ENCODE measurements at places on chromosomes 3 and 15.
A peak's percentile ranks its signal among the peaks of the same experiment; 100 is the strongest.

GRCh38 chr3:71111784-71112440, 471.6 kb downstream of the FOXP1 start:
- DNase-seq: no peak

- DNase-seq: no peak
Measured at GRCh38 chr15:80204231-80204630, 47.8 kb downstream of the CTXND1 start.

GRCh38 chr3:14031271-14031670, 93.4 kb downstream of the CHCHD4 start:
- DNase-seq: no peak

GRCh38 chr3:196654735-196655090, 15.2 kb downstream of the NRROS start:
- no peak for DNase-seq

DNA sequence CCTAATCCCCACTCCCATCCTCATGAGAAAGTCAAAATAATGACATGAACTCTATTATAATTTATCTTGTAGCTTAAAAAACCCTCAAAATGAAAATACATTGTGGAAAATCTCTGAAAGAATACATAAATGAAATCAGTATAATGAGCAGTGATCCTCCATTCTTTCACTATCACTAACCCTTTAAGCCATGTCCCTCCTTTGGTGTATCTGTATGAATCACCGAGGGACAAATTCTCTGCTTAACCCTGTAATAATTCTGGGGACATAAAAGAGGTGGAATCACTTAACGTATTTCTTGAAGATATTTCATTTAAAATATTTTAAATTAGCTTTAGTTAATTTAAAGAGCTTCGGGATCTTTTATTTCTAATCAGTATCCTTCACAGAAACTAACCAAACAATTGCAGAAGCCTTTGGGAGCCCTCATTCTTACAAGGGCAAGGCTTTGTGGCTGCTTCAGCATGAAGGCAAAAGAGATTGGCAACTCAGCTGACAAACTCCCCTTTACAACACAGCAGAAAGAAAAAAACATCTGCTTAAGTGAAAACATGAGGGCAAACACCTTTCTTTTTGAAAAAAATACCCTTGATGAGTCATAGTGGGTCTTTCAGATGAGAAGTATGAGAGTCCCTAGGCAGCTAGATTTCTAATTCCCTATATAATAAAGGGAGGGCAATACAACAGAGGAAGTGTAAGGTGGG, 44.0 kb upstream of the ALCAM start:
- DNase-seq: no peak

- DNase-seq: no peak
Measured at GRCh38 chr3:30193625-30194044, 412.8 kb upstream of the TGFBR2 start.

DNA sequence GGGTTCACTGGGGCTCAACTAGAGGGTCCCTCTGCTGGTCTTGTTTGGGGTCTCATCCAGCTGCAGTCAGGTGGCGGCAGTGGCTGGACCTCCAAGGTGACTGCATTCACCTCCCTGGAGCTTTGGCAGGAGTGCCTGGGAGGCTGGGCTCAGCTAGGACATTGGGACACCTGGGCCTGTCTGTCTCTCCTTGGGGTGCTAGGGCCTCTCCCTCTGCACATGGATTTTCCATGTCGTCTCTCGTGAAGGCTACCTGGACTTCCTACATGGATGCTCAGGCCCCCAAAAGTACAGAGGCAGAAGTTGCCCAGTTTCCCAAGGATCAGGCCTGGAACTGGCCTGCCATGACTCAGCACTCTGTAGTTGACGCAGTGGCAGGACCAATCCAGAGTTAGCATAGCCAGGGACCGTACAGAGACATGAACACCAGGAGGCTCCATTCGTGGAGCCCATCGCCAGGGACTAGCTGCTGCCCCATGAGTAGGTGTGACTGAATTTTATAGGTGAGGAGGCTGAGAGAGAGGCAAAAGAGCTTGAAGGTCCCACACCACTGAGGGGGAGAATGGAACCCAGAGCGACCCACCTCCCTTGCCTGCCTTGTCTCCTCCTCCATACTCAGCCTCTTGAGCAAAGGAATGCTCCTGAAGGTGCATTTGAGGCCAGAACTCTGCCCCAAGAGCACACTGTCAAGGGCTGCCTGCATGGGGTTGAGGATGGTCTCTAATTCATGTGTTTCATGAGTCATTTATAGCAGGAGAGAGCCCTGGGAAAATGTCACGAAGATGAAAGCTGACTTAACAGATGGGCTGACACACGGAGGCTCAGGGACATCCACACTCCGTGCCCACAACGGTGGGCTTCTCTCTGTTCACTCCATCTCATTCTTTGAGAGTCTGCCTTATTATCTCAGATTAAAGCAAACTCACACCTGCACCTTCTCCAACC, 13.0 kb upstream of the ALDH1A3 start:
- no peak for DNase-seq

- DNase-seq: no peak
Measured at GRCh38 chr3:4547799-4548198, 54.7 kb downstream of the ITPR1 start.

- DNase-seq: no peak
Measured at GRCh38 chr15:43955140-43955539, 128.3 kb downstream of the WDR76 start.

DNA sequence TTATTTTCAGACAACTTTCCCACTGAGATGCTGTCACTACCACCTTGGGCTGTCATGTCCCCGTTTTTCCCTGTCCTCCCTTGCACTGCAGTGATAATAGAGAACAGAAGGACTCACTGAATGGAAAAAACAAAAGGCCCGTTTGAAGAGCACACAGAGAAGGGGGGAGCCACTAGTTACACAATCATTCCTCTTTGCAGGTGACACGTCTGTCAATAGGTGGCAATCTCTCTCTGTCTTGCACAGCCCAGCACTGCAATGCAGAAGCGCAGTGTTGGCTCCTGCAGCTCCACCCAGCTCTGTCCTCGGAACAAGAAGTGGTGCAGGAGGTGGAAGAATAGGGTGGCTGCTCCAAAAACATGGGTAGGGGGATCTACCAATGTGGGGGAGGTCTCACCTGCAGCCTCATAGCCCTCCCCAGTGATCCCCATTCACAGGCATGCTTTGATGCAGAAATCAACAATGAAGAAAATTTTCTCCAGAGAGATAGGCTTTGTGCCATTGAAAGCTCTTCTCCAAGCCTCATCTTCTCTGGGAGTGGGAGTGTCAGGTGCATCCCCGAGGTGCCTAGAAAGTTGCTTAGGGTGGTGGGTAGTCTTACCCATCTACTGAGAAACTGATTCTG, 31.8 kb downstream of the FSTL1 start:
- peak; percentile 40 for DNase-seq

DNA sequence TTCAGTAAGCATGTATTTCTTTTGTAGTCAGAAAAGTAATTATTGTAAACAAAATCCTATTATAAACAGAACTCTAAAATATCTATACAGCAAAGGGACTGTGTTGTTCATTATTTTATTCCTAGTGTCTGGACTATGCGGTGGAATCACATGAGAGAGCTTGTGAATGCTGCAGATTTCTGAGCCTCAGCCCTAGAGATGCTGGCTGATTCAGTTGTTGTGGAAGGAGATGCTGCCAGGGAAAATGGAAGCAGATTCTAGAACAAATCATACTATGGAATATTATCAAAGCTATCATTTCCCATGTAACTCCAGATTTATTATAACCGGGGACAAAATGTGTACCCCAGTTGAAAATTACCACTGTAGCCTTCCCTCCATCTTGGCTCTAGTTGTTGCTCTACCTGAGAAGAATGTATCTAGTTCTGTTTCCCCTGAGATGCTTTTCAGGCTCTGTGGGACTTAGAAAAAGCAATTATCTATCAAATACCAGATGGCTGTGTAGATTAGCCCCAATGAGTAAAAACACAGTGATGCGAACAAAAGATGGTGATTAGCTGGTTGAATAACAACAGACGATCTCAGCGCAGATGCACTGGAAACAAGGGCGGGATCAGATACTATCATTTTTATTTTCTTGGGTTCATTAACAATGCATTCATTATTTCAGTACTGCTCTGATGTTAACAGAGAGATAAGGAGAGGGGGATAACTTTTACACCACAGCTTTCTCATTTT, 131.3 kb downstream of the TMEM108 start:
- no peak for DNase-seq

DNA sequence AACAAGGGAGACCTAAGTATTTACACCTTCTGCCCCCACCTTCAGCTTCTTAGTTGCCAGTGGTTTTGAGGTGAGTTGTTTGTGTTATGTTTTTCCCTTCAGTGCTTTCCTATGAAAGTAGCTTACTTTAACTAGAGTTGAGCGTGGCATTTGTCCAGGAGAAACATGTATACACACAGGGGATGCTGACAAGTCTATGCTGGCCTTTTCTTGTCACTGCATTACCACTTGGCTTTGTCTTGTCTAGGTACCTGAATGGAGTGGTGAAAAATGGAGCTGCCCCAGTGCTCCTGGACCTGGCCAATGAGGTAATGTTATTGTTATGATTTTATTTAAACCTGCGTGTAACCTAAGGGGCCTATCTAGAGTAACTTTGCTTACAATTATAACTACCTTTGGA, 74.4 kb downstream of the CDIN1 start:
- DNase-seq: no peak

DNA sequence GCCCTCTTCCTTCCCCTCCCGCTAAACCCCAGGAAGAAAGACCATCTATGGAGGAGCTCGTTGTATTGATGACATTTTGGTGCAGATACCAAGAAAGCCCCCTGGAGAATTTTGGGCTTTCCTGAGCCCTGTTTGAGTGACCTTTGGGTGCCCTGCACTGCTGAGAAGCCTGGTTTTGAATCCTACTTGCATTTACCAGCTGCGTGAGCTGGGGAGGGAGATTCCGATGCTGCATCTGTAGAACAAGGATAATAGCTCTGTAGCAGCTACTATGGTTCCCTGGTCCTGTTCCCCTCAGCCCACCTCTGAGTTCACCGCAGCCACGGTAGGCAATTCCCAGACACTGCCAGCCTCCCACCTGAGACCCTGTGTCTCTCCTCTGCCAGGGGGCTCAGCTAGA, 5.2 kb downstream of the APOD start:
- DNase-seq: no peak

GRCh38 chr3:49171775-49172500, 540 bp downstream of the KLHDC8B start:
- no peak for DNase-seq

DNA sequence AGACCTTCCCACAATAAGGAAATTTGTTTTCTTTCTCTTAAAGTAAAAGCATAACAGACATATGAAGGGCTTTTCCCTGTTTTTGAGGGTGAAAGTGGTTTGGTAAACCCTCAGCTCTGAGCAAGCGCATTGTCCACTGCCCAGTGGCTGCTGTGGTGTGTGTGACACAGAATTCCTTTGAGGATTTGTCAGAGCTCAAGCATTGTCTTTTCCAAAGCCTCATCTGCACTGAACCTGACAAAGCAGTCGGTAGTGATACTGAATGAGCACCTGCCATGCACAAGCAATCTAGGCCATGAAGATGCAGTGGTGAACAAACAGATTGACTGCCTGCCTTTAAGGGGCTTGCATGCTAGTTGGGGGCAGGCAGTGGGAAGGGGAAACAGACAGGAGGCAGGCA, 128.3 kb downstream of the PLCL2 start:
- DNase-seq: no peak

GRCh38 chr3:187719628-187720336, 17.4 kb upstream of the RTP2 start:
- no peak for DNase-seq

DNA sequence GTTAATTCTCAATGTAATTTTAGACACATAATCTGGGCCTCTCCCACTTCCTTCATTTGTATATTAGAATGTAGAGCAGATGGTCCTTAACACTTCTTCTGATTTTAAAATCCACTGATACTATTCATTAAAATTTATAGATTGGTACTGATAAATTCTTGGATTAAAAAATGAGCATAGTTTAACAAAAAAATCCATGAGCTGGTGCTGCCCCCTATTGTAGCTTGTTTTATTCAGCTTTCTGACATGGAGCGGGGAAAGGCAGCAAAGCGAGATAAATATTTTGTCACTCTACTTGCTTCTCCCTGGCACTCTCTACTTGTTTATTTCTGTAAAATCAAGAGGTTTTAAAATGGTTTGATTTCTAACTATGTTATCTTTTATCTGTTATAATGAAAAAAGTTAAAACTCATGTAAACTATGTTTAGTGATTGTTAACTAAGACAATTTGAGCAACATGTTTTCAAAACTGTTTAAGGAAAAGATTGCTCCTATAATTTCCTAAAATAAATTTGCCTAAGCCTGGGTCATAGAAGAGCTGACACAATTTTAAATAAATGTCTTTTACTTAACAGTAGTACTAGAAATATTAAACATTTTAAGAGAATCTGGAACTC, 26.5 kb upstream of the PLOD2 start:
- no peak for DNase-seq

DNA sequence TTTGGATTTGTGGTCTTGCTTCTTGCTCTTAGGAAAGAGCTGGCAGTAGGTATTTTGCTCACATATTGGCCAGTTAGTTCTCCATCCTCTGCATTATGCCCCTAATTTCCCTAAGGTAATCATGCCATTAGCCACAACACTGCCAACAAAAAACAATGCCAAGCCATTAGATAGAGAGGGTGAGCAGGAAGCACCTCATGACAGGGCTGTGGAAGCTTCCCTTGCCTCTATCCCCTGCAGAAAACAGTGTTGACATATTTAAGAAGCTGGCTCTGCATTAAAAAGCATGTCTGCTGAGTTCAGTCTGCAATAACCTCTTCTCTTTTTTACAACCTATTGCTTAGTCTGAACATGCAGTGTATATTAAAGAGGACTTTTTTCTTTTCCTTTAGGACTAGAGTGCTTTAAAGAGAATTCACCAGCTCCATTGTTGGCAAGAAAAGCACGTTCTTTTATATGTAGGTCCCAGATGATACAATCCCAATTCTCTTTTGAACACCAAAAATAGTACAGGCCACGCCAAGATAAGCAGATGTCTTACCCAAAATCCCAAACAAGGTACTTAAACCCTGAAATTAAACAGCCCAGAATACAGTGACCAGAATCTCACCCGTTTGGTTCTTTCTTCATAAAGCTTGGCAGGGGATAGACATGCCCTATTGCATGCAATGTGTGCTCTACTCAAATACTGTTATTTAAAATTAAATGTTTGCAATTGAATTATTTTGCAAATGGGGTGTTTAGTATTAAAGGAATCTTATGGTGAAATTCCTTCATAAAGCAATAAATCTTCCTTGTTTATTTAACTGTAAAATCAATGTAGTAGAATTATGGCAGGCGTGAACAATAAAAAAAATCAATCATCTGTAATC, 93.7 kb upstream of the UBE3A start:
- DNase-seq: no peak

DNA sequence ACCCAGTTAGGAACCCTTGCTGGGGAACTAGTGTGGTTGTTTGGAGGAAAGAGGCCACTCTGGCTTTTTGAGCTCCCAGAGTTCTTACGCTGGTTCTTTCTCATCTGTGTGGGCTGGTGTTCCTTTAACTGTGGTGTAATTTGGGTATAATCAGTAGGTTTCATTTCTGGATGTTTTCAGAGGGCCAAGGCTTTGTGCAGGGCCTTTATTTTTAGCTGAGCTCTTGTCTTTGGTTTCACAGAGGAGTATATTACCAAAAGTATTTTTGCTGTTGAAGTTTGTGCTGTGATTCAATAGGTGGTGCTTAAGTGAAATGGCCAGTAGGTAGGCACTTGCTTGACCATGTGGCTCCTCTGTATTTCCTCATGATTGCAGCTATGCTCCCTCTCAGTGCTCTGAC, 357.9 kb downstream of the KCNH8 start:
- no peak for DNase-seq
